ENCODE measurements at places on chromosomes 7 and 10.

GRCh38 chr7:8035647-8036518, 67.3 kb downstream of the GLCCI1 start:
- no peak for DNase-seq

- DNase-seq, result no peak
These were observed 251.4 kb upstream of the HABP2 start for GRCh38 chr10:113301342-113301984.

DNA sequence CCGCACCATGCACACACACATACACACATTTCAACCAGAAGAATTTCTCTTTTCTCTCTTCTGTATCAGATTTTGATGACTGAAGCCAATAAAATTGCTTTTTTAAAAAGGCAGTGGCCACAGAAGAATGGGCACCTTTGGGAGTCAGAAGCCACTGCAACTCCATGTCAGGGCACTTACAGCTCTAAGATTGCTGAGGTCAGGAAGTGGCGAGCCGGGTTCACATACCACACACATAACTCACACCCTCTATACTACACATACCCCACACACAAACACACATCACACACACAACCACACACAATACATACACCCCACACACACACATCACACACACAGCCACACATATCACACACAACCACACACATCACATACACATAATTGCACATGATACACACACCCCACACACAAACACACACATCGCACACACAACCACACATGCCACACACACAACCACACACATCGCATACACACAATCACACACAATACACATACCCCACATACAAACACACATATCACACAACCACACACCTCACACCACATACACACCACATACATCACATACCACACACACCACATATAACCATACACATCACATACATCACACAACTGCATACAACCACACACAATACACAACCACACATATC, 31.2 kb downstream of the GPRIN2 start:
- DNase-seq, result no peak

DNA sequence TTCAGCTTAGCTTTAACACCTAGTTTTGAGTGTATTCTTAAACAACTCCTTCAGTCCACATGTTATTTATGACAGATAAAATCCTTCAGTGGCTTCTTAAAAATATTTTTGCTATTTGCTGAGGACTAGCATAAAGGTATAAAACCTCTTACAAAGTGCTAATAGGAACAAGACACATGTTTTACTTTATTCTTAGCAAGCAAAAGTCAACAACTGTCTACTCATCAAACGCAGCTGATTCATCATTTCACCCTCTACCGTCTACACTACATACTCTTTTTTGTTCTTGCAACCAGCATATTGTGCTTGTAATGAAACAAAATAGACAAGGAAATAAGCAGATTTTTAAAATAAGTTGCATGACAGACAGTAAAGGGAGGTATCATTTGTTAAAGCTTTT, 319.7 kb downstream of the SNX13 start:
- no peak for DNase-seq

GRCh38 chr10:61120805-61121204, 176.8 kb upstream of the RHOBTB1 start:
- no peak for DNase-seq

- no peak for DNase-seq
These were observed 3.7 kb downstream of the TRIL start for GRCh38 chr7:28954471-28954870.

DNA sequence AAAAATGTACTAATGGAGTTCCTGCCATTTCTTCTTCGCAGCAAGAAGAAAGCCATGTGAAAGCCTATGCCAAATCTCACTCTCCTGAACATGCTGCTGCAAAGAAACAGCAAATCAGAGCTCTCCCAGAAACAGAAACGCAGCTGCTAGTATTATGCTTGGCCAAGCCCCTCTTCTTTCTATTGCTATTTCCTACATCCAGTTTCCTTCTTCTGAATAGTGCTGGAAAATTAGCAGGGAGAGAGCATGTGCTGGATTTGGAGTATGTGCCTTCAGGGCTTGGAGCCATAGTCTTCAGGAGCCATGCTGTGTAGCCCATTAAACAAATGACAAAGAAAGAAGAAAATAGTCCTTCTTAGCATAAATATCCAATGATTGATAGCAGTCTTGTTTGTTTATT, 852.0 kb upstream of the PHF14 start:
- peak; percentile 3 for DNase-seq

- DNase-seq, result no peak
These were observed 32.6 kb downstream of the PDZD8 start for GRCh38 chr10:117342641-117343040.

- no peak for DNase-seq
These were observed 74.2 kb downstream of the CUL2 start for GRCh38 chr10:35015843-35016408.

DNA sequence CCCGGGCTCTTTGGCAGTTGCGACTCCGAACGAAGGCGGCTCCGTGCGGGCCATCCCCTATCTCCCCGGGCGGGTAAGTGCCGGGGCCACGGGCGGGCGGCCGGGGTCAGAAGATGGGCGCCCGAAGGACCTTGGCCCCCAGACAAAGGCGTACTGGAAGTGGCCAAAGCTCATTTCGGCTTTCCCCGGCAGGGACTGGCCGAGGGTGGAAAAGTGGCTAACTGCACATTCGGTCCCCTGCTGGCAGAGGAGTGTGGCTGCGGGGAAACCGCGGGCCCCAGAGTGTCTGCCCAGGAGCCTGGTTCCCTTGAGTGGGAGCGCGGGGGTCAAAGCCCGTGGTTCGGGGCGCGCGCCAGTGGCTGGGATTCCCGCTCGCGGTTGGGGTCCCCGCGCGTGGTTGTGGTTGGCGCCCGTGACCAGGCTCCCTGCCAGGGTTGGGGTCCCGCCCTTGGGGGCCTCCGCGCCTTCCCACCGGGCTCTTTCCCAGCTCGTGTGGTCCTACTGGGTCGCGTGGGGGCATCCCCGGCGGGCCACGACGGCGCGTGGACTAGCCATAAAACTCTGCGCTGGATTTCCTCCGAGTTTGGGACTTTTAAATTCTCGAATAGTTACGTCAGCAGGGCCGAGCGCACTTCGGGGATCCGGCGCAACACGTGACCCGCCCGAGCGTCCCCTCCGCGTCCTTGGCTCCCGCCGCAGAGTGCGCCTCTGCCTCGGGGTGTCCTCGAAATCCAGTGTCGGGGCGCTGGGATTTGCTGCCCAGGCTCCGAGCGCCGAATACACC, 124.4 kb downstream of the TACC2 start:
- peak; percentile 75 for DNase-seq

All from skin of body (tissue), 3 donors.